ENCODE measurements at places on chromosomes 5 and 9.

DNA sequence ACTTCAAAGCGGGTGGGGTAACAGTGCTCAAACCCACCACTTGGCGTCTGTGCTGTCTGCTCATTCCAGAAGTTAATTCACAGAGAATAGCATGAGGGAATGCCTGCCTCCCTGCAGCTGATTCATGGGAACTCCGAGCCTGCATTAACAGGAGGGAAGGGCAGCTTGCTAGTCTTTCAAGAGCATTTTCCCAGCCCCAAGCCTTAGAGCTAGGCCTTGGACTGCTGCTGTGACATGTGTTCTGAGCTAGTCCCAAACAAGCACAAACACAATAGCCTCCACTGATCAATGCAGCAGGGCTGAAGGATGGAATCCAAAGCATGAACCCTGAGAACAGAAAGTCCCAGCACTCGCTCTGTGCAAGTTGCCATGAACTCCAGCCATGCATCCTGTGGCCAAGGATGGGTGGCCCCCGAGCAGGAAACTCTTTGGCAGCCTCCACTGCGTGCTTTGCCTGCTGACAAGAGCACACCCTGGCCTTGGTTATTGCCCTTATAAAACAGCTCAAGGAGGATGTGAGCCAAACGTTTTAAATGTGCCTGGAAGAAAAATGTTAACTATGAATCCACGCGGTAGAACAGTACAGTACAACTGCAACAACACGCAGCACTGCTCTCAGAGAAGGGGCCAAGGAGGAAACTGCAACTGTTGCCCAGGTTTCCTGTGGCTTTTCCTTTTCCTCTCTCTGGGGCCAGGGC lies 653.1 kb upstream of the KLF4 start:
- no peak for DNase-seq

- DNase-seq, result no peak
Observed at GRCh38 chr5:139709582-139710318, 61.6 kb downstream of the CXXC5 start.

GRCh38 chr5:71697967-71698366 lies 21.1 kb upstream of the CARTPT start:
- no peak for DNase-seq

DNA sequence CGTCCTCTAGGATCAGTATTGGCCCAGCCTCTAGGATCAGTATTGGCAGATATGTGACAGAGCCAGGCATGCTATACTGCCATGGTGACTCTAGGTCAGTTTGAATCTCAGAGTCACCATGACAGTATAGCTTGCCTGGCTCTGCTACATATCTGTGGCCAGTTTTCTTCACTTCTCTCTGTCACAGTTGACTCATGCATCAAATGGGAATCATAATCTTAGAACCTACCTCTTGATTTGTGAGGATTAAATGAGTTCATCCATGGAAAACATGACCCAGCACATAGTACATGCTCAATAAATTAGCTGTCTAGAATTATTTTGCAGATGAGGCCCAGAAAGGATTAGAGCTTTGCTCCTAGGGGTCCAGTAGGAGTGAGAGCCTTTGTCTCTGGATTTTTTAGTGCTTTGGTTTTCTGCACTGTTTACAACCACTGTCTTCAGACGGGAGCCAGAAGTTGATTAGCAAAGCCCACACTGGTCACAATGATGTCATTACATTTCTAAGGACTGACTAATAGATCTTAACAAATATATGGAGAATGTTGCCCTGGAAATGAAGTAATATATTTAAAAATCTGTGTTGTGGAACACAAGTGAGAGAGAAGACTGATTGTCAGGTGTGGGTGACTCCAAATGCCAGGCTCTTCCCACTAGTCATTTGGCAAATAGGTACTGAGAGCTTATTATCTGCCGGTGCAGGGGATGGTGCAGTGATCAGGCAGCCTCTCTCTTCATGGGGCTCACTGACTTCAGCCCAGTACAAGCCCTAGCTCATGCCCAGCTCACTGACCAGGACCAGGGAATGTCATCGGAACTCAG lies 76.0 kb downstream of the COL15A1 start:
- DNase-seq, result no peak

DNA sequence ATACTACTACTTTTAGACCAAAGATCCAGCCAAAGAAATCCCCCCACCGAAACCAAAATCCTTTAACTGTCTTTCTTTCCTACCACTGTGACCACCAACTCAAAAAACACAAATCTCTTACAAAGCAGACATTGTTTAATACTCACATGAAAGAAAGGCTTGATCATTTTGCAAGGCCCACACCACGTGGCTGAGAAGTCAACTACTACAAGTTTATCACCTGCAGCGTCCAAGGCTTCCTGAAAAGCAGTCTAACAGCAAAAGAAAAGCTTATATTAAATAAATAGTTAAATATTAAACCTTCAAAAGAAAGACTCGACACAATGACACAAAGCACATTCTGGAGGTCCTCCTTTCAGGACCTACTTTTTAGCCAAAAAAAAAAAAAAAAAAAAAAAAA lies 5.1 kb downstream of the TXN start:
- no peak for DNase-seq
